ENCODE measurements at places on chromosomes 6 and 20.

DNA sequence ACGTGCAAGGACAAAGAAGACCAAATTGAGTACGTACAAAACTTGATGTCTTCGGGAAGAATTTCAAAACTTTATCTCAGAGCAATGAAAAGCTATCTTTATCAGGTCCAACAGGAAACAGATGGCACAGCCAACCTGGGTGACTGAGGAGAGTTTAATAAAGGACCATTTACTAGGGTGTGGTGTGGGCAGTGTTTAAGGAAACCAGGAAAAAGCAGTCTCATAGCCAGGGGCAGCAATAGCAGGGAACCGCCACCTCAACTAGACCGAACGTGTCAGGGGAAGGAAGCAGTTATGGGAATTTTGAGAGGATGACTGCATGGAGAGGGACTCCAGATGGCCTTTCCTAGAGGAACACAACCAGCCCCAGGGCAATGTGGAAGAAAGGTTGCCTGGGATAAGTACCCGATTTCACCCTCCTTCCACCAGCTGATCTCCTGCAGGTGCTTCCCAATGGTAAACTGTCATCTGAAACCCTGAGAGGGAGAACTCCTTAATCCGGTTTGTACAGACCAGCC is 15.2 kb upstream of the TAAR5 start:
- no peak for DNase-seq

- peak; percentile 27 for DNase-seq
Measured at GRCh38 chr6:25223490-25223991, 55.6 kb upstream of the CARMIL1 start.

- no peak for DNase-seq
Measured at GRCh38 chr6:13716955-13717295, 5.3 kb upstream of the RANBP9 start.

- DNase-seq = no peak
Measured at GRCh38 chr20:31570735-31571617, 34.1 kb upstream of the ID1 start.

DNA sequence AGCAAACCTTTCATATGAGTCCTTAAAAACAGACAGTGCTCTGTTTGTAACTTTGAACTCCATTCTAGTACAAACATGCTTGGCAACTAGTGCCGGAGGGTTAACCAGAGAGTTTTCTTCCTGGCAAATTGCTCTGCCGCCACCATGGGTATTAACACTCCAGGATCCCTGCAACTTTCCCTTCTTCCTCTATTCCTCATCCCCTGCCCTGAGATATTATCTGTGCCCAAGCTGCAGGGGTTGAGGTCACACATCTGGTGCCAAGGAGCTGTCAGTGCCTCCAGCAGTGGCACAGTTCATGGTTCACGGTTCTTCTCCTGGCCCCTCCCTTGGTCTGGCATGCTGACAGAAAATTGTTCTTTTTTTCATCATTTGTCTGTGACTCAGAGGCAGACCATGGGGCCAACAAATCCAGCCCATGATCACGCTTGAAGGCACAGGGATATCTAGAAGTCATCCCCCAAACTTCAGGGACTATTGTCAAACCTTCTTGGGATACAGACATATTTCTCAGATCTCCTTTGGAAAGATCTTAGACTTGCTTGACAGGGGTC is 77.5 kb downstream of the ATXN1 start:
- no peak for DNase-seq

GRCh38 chr6:155561257-155561965 is 105.8 kb upstream of the NOX3 start:
- DNase-seq = no peak

DNA sequence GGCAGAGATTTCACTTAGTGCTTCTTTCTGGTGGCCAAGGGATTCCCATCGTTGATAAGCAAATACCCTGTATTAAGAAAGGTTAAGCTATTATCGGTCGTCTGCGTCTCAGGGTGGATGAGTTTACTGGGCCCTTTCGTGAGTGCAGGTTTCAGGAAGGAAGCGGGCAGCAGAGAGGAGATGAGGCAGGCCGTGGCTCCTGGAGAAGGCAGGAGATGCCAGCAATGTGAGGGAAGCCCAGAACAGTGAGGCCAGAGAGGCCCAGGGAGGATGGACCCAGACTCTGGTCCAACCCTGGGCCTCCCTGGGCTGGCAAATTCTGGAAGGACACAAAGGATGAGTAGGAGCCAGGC is 11.2 kb downstream of the TFEB start:
- DNase-seq = no peak

- no peak for DNase-seq
Measured at GRCh38 chr20:8394308-8394945, 262.4 kb downstream of the PLCB1 start.

DNA sequence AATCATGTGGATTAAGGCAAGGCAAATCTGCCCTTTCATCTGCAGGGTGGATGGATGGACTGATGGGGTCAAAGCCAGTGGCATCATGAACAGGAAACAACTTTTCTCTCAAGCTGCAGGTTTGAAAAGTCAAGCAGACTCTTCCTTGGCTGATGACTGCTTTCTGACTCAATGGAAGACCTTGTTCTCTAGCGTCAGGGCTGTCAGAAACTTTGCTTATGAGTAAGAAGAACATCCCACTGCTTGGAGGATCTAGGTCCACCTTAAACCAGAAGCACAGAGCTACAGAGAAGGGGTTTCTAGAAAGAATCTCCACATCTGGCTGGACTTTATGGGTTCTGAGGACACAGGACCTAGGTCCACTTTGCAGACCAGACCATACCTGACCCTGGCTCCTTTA is 36.3 kb upstream of the CST5 start:
- DNase-seq = no peak

Data from NK-92 treated with Interleukin-12 subunit alpha and Interleukin-12 subunit beta, amount 100 ng/mL, for 24 hours (cell line).